Adipose tissue (tissue), 3 donors: ENCODE measurements at places on chromosomes 2 and 18. TPM values are rescaled to one million over a fixed set of nuclear protein-coding genes. Genes with fewer than 3 reads are reported as not detected.

The LRPPRC gene
- 27.8 TPM for polyA plus RNA-seq

The CD8B gene
- 2.2 TPM for polyA plus RNA-seq

The HPCAL1 gene
- polyA plus RNA-seq: 30.0 TPM

The SP140 gene
- polyA plus RNA-seq: 0.85 TPM

The GKN1 gene
- 4.8 TPM for polyA plus RNA-seq

The TMEM17 gene
- polyA plus RNA-seq: 1.9 TPM

The WDR54 gene
- 7.2 TPM for polyA plus RNA-seq
